ENCODE measurements at places on chromosomes 4 and X.

DNA sequence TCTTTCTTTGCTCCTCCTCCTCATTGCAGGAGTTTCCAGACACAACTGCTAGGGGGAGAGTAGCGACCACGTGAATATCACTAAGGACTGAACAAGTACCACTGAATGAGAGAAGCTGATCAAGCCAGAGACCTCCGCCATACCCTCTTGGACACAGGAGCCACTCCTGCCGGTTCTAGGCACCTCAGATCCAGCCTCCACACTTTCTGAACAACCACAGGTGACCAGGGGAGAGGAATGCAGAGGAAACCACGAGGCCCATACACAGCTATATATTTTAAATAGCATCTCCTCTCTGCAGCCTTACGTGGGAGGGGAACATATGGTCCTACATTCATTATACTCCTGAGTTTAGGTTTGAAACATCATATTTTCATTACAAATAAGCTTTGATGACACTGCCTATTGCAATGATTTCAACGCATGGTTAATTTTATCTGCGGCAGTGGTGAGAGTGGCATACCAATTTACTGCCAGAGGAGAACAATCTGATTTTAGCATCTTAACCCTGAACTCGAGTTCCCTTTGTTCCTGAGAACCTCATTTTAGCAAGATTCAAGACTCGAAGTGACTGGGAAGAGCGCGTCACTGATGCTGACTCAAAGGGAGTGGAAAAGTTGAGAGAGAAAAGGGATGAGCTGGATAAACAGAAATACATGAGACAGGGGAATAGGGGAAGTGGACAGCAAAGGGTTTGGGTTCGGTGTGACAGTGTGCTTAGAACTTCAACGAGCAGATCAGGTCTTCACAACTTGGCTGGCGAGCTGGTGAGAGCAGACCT, 231.7 kb upstream of the PPARGC1A start:
- no peak for DNase-seq

- no peak for DNase-seq
Observed at GRCh38 chr4:71498002-71498401, 159.2 kb downstream of the SLC4A4 start.

GRCh38 chr4:18075823-18076433, 54.4 kb upstream of the LCORL start:
- DNase-seq, result peak; percentile 56

- no peak for DNase-seq
Observed at GRCh38 chr4:141739636-141740035, 103.3 kb downstream of the IL15 start.

All from HepG2 (cell line).